Stimulated activated naive CD4-positive, alpha-beta T cell treated with Interleukin-2 at 50 U/mL for 16 hours (primary cell): ENCODE measurements at places on chromosomes 13 and 19.

GRCh38 chr13:46176756-46177155 lies 5.2 kb downstream of the LCP1 start:
- DNase-seq: no peak

GRCh38 chr13:39864221-39864620 lies 208.8 kb downstream of the COG6 start:
- no peak for DNase-seq

GRCh38 chr13:108407495-108407894 lies 138.0 kb downstream of the TNFSF13B start:
- DNase-seq: no peak

GRCh38 chr19:45079911-45080370 lies 881 bp downstream of the GEMIN7 start:
- no peak for DNase-seq
